Eye (tissue), 1 donor: ENCODE measurements at places on chromosomes 5 and 9.

GRCh38 chr9:137437691-137438590 lies 3.2 kb downstream of the ENTPD8 start:
- no peak for DNase-seq

GRCh38 chr5:170756691-170757090 lies 26.8 kb upstream of the GABRP start:
- no peak for DNase-seq

DNA sequence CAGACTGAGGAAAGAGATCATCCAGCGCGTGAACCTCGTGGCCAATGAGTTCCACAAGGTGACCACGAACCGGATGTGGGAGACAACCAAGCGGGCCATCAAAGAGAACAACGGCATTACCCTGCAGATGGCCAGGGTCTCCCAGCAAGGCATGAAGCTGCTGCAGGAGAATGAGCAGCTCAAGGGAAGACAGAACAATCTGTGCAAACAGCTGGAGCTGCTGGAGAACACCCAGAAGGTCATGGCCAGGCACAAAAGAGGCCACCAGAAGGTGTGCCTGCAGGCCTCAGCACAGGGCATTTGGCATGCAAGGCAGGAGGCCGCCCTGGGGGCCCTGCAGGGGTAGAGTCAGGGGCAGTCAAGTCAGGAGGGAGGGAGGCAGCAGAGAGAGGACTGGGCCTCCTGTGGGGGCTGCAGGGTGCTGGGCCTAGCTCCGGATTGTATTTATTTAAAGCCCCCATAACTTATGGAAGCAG lies 4.2 kb downstream of the PTRH1 start:
- DNase-seq: peak; percentile 47

DNA sequence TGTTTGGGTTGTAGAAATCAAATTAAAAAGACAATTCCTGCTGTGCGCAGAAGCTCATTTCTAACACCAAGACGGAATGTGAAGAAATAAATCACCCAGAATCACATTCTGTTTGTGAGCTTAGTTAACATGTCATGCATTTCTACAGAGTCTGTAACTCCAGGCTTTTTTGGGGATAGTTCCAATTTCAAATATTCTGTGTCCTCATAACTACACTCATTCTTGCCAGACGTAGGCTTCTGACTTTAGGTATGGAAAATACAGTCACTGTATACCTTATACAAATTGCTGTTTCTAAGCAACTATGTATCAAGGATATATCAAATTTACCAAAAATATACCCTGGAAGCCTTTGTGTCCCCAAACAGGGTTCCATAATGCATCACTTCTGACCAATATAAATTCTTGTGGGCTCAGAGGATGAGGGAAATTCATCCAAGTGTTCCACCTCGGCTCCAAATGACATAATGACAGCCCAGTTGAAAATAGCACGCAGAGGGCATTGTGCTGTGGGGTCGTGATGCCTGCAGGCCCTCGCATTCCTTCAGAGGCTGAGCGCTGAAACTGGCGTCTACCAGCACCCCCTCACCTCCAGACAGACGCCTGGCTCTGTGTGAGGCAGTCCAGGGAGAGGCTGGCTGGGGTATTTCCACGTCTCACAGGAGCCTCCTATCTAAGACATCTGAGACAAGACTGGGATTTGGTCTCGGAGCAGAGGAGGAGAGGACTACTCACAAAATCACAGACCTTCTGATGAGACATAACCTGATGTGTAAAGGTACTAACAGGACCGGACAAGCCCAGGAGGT lies 79.8 kb downstream of the KLF4 start:
- DNase-seq: no peak
